ENCODE measurements at places on chromosomes 3 and 15.

GRCh38 chr3:122063908-122064307 lies 8.7 kb downstream of the CD86 start:
- no peak for DNase-seq

GRCh38 chr15:57286446-57287122 lies 89.7 kb upstream of the CGNL1 start:
- DNase-seq = no peak

DNA sequence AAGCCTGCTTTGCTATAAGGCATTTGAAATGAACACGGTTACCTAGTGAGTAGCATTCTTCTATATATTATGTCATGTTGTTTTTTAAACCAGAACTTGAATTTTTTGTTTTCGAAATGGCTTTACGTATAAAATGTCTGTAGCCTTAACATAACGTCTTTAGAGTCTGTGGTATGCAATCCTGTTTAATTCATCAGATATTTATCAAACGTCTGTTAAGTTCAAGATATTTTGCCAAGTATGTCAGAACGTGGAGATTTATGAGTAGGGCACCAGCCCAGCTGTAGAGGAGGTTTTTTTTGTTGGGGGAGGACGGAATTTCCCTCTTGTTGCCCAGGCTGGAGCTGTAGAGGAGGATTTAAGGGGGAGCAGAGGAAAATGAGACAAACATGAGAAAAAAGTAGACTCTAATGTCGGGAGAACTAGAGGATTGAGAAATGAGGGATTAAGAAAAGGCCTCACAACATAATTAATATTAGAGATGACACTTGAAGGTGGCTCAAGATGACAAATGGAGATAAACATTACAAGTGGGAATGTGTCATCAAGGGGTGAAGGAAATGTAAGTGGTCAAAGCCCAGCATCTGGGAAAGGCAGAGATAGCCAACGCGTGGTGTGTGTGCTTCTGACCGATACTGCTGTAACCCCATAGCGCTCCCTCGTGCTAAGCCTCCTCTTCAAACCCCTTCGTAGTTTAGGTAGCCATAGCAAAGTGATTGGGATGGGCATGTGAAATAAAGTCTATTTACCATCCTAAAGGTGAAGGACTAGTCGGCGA lies 154.0 kb upstream of the GOLGA6L4 start:
- no peak for DNase-seq

DNA sequence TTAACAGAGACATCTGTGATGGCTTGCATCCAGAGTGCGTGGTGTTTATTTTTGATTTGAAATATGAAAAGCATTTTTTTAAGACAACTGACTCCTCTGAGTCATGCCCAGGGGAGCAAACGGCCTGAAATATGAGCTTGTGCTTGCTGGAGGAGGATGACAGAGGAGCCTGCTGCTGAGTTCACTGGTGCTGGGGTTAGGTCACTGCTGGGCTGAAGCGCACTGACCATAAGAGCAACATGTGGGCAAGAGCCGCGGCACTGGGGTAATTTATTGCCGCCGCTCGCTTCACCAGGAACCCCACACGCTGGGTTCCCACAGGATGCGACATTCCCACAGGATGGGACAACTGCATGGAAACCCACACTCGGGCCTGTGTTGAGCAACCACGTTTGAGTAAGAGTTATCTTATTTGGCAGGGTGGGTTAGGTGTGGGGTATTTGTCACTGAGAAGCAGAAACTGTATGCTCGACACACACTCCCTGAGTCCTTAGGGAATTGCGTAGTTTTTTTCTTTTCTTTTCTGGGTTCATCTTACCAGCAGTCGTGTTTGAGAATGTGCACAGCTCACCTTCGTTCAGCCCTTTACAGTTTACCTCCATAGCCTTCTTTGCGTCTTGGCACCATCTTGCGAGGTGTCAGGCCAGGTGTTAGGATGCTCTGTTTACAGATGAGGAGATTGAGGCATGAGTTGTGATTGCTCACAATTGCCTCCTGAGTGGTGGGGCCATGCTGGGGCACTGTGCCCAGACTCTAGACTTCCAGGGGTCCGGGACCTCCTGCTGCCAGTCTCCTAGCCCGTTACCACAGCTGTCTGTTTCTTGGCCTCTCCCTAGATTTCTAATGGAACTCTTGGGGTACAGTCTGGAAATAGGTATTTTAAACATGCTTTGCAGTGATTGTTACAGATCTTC lies 60.4 kb downstream of the SMAD3 start:
- DNase-seq = no peak

DNA sequence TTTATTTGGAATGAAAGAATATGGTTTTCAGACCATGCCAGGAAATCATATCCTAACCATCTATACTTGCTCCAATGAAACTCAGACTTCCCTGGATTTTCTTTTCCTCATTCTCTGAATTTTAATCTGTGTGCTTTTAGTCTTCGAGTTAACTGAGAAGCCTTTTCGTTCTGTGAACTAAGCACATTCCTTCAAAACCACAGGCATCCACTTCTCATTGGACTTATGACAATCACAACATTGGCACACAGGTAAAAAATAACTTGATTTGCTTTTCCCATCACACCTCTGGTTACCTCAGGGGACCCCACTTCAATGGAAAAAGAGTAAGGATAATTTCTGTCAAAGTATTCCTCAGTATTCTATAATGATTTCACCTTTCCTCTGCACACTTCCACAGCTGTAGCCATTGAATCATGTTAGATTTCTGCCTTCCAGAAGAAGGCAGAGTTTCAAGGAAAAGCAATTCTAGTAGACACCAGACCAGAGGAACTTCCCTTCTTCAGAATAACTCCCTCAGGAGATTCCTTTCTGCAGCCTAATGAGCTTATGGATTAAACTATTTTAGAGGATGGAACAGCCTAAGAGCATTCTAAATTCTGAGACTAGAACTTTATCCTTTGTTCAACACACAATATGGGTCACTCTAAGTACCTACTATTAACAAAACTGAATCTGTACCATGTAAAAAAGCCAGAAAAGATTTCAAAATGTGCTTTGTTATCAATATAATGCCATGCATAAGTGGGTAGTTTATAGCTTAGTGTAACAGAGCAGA lies 15.9 kb downstream of the COMMD2 start:
- DNase-seq = no peak

GRCh38 chr3:148464246-148464645 lies 233.5 kb upstream of the AGTR1 start:
- no peak for DNase-seq
